ENCODE measurements at places on chromosomes 4 and X. TPM values are rescaled to one million over a fixed set of nuclear protein-coding genes. Genes with fewer than 3 reads are reported as not detected.

- no peak for DNase-seq
These were observed at the start of gene ZNF732 for GRCh38 chr4:304969-305680. Gene ZNF732, minus strand, starts transcription at chr4:305474. Its CDS starts 164 bp downstream, at chr4:305310.

- DNase-seq: no peak
These were observed 355.8 kb downstream of the PCDH7 start for GRCh38 chr4:31075969-31076368.

DNA sequence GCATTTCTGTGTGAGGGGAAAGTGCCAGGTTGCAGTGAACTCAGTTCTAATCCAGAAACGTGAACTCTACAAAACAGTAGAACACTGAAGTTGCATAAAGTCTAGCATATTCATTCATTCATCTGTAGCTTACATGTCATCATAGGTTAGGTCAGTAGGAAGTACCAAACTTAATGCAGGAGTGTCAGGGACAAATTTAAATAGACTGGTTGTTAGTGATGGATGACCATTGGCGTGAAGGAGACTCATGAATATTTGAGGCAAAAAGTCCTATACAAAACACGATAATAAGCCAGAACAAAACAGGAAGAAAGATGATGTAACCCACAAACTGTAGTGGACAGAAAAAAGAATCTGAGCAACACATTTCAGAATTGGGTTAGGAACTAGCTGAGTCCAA is 592.8 kb upstream of the PCDH10 start:
- no peak for DNase-seq

DNA sequence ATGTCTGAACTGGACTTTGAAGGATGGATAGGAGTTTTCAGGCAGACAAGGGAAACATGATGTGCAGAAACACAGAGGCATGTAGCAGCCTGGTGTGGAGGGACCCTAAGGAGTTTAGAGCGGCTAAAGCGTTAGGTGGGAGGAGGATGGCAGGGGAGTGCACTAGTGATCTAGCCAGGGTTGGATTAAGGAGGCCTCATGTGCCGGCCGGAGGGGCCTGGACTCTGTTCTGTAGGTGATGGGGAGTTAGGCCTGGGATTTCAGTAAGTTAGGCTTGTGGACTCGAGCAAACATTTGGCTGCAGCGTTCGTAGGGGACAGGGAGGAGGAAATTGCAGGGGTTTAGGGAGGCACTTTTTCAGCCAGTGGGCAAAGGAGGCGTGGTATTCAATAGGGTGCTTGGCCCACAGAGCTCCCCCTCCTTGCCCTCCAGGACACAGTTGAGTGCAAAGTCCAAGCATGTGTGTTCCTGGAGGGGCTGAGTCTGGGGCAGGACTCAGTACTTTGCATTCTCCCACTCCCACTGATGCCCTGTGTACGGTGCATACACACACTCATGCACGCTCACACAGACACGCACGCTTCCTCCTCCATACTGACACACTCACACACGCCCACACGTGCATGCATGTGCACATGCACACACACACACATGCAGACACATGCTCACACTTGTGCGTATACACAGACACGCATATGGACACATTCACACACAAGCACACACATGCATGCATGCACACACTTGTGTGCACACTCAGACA is 18.6 kb downstream of the PSAPL1 start:
- DNase-seq: no peak

DNA sequence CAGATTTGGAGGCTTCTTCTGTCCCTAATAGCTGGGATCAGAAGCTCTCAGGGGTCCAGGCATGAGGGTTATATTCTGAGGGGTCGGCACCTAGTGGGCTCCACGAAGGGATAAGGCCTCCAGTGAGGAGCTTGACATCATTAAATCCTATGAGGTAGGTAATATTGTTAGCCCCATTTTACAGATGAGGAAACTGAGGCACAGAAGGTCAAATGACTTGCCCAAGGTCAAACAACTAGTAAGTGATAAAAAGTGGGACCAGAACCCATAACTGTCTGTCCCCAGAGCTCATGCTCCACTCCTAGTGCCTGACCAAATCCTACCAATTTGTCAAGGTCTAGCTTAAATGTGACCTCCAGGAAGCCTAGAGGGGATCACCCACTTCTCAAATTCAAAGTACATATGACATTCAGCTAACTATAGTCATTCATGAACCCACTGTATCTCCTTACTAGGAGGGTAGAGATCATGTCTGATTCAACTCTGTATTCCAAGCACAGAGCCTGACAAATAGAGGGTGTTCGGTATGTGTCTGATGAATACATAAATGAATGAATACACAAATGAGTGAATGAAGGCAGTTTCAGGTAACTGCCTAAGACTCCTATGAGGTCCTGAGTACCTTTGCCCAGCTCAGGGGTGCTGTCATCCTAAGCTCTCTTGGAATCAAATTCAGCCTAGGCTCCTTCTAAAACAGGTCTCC is 43.3 kb downstream of the SMC1A start:
- no peak for DNase-seq

DNA sequence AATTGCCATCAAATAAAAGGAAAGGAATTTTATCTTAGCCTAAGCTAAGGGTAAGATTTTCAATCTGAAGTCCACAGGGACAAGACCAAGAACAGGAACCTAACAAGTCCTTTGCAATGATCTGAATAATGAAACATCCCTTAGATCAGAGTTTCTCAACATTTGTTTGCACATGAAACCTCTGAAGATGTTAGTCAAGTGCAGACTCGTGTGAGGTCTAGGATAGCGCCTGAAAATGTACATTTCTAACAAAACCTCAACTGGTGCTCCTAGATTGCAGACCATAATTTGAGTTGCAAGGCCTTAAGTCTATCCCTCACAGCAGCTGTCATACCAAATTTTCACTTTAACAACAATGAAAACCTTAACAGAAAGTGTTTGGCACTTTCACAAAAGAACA is 337.6 kb downstream of the DMD start:
- no peak for DNase-seq

DNA sequence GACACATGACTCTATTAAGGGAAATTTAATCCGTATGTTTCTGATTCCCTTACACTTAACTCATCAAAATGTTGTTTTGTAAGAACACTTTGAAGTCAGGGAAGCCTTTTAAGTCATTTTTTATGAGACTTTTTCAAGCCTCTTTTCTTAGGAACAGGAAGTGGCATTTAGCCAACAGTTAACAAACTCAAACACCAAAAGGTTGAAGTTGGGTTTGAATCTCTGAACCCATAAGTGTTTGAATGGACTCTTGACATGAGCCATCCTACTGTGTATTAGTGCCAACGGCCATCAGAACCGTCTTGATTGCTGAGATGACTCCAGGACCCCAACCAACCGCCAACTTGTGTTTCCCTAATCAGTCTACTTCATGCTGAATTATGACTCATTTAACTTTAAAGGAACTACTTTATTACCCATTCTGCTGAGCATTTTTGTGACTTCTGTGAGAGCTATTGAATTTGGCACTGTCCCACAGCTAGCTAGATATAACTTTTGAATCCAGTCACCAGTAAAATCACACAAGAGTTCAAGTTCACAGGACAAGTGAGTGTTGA is 209.1 kb upstream of the FAT1 start:
- no peak for DNase-seq

DNA sequence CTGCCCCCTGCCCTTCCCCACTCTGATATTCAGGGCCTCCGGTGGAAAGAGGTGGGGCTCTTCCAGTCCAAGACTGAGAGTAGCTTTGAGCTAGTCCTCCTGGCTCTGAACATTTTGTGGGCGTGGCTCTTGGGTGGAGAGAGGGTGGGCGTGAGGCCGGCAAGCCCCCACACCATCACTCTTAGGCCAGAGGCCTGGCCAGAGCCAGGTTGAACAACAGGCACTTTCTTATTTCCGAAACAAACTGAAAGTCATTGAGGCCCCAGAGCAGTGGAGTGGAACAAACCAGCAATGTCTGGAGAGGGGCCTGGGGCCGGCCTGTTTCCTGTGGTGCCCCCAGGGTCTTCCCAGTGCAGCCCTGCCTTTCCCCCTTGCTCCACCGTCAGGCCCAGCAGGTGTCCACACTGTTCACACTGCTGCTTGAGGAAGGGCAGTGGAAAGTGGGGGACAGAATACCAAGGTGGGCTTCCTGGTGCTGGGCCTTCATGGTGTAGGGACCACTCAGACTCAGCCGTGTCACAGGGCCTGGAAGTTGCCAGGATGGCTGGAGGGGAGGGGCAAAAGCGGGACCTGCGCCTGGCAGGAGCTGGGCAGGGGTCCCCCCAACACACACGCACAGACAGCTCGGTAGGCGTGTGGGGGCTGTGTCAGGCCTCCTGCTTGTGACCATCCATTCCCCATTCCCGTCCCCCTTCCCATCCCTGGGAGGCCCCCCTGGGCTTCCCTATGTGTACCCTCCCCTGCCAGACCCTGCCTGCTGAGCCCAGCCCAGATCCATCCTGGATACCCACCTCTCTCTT is 2.9 kb downstream of the ADRA2C start:
- no peak for DNase-seq

DNA sequence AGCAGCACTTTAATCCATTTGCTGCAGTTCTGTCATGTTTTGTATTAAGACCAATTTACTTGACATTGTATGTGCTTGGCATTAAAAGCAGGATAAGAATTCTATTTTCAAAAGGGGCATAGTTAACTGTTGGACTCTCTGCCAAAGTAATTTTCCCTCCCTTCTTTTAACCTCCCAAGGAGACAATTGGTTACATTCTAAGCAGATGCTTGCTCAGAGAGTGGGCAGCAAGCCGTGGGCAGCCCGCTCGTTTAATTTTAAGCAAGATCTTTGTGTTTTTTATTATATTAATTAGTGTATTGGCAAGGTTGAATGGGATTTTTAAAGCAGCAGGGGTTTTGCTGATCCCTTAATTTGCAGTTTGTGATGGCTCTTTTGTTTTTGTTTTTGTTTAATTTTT is 37.1 kb upstream of the KLHL8 start:
- DNase-seq: no peak

GRCh38 chr4:123878976-123879375 is 482.4 kb downstream of the SPRY1 start:
- DNase-seq: no peak

- no peak for DNase-seq
These were observed 175.0 kb downstream of the TENM3 start for GRCh38 chr4:182418054-182418734.

DNA sequence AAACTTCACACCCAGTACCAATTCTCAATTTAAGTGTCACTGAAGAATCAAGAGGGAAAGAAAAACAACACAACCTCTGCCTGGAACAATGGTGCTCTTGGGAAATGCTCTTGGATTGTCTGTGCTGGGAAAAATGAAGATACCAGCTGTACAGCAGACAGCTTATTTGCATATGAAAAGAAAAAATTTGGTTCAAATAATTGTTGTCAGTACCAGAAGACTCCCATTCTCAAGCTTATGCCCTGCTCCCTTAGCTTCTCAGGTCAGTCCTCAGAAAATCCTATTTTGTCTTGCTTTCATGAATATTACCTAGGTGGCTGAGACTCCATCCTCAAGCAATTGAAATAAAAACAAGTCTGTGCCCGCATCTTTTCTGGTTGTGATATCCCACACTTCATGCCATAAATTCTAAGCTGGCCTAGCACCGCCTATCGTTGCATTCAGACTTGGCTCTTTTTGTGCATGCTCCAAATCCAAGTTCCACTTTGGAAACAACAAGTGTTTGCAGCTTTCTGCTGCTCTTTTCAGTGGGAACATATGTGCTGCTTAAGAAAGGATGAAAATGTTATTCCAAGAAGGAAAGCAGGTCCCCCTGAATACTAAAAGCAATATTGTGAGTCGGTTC is 431.6 kb downstream of the INPP4B start:
- no peak for DNase-seq

GRCh38 chr4:30538794-30539193 is 181.4 kb upstream of the PCDH7 start:
- no peak for DNase-seq

HS3ST1 gene
- 2.0 TPM for total RNA-seq

IRS4 gene
- total RNA-seq: not detected

NUP62CL gene
- total RNA-seq: 1.4 TPM

AKAP4 gene
- not detected for total RNA-seq

NUDT10 gene
- 0.64 TPM for total RNA-seq

PASD1 gene
- not detected for total RNA-seq
